ENCODE measurements at places on chromosomes 3 and 15.

DNA sequence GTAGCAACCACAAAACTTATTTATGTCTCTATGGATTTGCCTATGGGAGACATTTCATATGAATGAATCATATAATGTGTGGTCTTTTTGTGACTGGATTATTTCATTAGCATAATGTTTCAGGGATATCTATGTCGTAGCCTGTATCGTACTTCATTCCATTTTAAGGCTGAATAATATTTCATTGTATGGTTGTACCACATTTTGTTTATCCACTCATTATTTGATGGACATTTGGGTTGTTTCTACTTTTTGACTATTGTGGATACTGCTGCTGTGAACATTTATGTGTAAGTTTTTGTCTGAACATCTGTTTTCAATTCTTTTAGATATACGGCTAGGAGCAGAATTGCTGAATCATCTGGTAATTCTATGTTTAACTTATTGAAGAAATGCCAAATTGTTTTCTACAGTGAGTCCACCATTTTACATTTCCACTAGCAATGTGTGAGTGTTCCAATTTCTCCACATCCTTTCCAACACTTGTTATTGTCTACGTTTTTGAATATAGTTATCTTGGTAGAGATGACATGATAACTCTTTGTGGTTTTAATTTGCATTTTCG is 134.4 kb upstream of the DAZL start:
- no peak for DNase-seq

- no peak for DNase-seq
Observed at GRCh38 chr3:191255156-191255555, 56.1 kb downstream of the OSTN start.

GRCh38 chr3:59990915-59991314 is 941.1 kb upstream of the CFAP20DC start:
- no peak for DNase-seq

- no peak for DNase-seq
Observed at GRCh38 chr15:100786139-100786531, 93.5 kb upstream of the ALDH1A3 start.

GRCh38 chr15:70664494-70664893 is 98.9 kb downstream of the UACA start:
- no peak for DNase-seq

DNA sequence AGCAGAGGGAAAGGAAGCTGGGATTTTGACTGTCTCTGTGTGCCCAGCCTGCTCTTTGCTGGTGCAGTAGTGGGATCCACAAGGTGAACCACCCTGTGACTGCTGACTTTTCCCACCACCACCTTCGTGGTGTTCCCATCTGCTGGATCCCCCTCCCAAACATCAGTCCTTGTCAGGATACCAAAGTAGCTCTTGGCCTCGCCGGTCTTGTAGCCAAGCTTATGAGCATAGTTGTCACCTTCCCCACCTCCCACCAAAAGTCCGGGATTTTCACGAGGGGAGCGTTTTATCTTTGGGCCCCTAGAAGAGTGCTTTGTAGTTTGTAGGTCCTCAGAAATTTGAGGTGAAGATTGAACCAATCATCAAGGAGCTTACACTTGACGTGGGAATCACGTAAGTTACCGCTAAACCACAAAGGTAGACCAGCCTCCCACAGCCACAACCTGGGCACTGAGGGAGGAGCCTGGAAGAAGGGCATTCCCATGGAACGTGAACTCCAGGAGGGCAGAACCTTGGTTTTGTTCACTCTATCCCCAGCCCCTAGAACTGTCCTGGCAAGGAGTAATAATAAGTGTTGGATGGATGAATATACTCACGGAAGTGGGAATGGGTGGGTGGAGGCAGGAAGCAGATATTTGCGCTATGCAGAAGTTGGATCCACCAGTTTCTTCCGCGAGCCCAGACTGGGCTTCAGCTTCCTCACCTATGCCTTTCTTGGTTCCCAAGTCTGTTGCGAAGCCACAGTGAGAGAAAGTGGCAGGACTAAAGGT is 814 bp upstream of the TEX264 start:
- peak; percentile 33 for DNase-seq

GRCh38 chr3:125318871-125319270 is 56.3 kb downstream of the ZNF148 start:
- no peak for DNase-seq

- no peak for DNase-seq
Observed at GRCh38 chr3:27356976-27357375, 12.2 kb downstream of the NEK10 start.

- no peak for DNase-seq
Observed at GRCh38 chr3:160919942-160920341, 163.9 kb downstream of the PPM1L start.

DNA sequence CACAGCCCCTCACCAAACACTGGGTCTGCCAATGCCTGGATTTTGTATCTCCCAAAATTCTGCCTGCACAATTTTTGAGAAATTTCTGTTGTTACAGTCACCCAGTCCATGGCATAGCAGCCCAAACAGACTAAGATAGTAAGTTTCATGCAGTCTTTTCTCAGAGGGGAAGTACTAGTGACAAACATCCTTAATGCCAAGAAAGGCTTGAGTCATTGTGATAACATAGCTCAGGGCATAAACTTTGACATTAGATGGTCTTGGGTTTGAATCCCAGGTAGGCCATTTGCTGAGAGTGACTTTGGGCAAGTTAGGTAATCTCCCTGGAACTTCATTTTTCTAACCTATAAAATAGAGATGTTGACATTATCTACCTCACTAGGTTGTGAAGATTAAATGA is 36.1 kb upstream of the PFN2 start:
- DNase-seq, result no peak

DNA sequence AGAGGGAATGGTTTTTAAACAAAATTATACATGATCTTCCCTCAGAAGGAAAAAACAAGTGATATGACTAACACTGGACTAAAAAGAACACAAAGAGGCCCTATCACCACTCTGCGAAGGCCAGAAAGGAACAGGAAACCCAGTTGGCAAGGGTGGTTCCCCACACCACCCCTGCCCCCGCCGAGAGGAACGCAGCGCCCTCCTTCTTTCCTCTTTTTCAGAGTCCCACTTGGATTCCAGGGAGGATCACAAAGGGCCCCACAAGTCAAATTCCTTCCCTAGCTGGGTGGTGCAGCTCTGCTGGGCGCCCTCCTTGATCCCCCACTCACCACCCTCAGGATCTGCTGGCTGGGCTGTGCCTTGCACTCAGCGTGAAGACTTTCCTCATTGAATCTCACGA is 29.8 kb downstream of the PLA1A start:
- no peak for DNase-seq

- DNase-seq, result no peak
Observed at GRCh38 chr3:48820612-48821324, 26.9 kb downstream of the PRKAR2A start.

GRCh38 chr3:48966367-48966766 is 23.7 kb upstream of the P4HTM start:
- no peak for DNase-seq

DNA sequence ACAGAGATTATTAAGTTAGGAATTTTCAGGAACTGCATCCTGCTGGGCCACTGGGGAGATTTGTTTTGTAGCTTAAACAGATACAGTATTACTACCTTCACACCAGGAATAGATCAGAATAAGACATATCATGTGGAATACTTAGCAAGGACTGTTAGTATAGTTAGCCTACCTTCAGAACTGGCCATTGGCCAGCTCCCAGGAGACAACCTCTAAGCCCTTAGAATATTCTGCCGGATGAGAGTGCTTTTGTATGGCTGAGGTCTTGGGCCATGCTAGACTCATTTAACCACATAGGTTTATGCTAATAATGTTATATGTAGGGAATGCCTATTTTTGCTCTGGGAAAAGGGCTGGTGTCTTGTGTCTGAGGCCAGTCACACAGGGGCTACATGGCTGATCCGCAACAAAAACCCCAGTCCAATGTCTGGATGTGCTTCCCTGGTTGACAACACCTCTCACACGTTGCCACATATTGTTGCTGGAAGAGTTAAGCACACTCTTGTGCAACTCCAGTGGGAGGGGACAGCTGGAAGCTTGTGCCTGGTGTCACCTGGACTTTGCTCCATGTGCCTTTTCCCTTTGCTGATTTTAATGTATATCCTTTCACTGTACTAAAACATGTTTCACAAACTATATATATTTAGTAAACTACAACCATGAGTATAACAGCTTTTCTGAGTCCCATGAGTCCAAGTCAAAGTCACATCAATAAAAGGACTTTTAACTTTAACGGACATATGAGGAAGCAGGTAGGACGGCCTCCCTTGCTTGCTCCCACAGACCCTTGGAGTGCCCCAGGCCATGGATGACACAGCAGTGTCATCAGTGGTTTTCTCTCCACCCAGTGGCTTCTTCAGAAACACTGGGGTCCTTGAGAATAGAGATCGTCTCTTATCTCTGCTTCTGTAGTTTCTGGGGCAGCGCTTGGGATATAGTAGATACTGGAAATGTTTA is 118.0 kb upstream of the C3orf80 start:
- no peak for DNase-seq

DNA sequence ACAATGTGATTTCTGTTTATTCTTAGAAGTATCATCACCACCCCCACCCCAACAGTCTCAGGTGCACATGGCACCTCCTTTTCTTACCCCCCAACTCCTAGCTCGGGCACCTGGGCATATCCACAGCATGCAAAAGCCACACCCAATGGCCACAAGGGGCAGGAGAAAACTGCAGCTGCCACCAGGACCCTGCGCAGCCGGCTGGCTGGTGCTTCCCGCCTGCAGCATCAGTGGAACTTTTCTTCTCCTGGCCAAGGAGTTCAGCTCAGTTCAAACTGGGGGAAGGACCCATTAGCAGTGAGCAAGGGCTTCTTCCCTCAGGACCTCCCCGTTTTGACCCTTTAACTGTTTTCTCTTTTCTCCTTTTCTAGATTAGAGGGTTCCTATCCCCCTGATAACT is 44.8 kb downstream of the TM4SF18 start:
- no peak for DNase-seq

DNA sequence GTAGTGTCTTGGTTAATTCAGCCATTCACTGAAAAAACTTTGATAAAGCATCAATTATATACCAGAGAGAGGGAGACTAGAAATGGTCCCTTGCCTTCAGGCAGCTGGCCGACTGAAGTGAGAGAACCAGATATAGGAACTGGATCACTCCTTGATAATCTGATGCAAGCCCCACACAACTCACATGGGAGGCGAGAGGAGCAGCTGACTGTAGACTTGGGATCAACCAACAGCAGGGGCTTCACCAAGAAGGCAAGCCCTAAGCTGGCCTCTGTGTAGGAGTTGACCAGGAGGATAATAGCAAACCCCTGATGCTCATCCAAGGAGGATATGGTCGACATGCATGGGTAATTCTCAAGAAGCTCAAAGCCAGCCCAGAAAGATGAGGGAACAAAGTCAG is 133.1 kb downstream of the SRGAP3 start:
- DNase-seq, result no peak

GRCh38 chr3:143060906-143061305 is 58.7 kb upstream of the CHST2 start:
- no peak for DNase-seq

- DNase-seq, result no peak
Observed at GRCh38 chr15:79176151-79176550, 85.6 kb upstream of the RASGRF1 start.

- no peak for DNase-seq
Observed at GRCh38 chr3:194386648-194387047, 12.4 kb downstream of the GP5 start.

GRCh38 chr3:3560591-3561311 is 238.5 kb upstream of the LRRN1 start:
- no peak for DNase-seq

- no peak for DNase-seq
Observed at GRCh38 chr3:33936921-33937525, 138.6 kb downstream of the PDCD6IP start.

DNA sequence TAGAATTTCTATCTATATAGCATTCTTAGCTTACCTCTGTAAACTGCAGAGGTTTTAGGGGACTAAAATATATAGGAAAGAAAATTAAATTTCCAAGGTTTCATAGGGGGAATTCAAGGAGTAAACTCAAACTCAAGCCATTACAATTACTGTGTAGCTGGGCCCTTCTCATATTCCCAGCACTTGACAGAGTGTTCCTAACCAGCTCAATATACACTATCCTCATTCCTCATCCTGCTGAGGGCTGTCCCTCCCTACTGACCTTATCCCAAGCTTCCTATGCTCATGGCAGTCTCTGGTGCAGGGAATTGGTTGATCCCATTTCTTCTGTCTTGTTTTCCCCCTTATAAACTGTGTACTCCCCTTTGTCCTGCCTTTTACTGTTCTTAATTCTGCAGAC is 33.9 kb downstream of the NXPE3 start:
- DNase-seq, result no peak

- DNase-seq, result no peak
Observed at GRCh38 chr15:39061952-39062464, 497.4 kb upstream of the RASGRP1 start.

GRCh38 chr3:172903642-172904320 is 153.3 kb downstream of the ECT2 start:
- DNase-seq, result no peak

GRCh38 chr3:153957421-153957820 is 163.8 kb upstream of the ARHGEF26 start:
- DNase-seq, result no peak

GRCh38 chr3:111366515-111366914 is 175.5 kb upstream of the CD96 start:
- no peak for DNase-seq

DNA sequence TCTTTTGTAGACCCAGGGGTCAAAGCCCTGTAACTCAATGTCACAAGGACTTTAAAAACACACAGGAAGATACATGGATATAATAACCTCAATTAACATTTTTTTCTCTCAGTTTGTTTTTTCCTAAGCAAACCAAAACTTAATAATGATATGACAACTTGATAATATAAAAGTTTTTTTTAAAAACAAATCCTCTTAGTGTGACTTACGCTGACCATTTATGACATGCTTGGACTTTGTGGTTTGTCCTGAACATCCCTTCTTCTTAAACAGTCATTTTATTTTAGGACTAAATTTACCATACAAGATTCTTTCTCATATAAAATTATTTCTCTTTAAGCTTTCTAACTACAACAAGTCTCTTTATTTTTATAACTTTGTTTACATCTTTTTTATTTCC is 25.4 kb upstream of the FAM3D start:
- no peak for DNase-seq

GRCh38 chr3:123773681-123774431 is 110.3 kb downstream of the MYLK start:
- DNase-seq, result no peak

- no peak for DNase-seq
Observed at GRCh38 chr3:51311055-51311454, 74.0 kb upstream of the MANF start.

DNA sequence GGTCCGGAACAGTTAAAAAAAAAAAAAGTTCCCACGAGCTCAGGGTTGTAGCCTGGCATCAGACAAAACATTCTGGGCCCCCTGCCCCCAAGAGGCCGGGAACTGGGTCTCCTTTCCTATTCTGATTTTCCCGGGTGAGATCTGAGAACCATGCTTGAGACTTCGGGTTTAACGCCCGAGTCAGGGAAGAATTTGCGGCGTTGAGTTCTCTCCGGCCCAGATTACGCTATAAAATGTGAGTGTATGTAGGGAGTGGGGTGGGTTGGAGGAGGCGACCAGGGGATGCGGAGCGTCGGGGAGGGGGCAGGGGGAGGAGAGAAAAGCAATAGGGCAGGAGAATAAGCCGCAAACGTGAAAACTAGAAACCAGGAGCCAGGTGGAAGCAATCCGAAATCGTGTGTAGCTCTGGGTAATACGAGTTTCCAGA is 2.7 kb downstream of the ZIC1 start:
- DNase-seq, result no peak
